ENCODE measurements at places on chromosomes 7 and 10.

GRCh38 chr7:81886211-81886764 is 116.4 kb upstream of the HGF start:
- no peak for DNase-seq

- DNase-seq: no peak
Measured at GRCh38 chr10:29064680-29065079, 224.2 kb upstream of the LYZL1 start.

GRCh38 chr7:28269700-28270361 is 89.2 kb upstream of the JAZF1 start:
- no peak for DNase-seq

GRCh38 chr7:74475987-74476350 is 22.3 kb downstream of the GTF2IRD1 start:
- no peak for DNase-seq

DNA sequence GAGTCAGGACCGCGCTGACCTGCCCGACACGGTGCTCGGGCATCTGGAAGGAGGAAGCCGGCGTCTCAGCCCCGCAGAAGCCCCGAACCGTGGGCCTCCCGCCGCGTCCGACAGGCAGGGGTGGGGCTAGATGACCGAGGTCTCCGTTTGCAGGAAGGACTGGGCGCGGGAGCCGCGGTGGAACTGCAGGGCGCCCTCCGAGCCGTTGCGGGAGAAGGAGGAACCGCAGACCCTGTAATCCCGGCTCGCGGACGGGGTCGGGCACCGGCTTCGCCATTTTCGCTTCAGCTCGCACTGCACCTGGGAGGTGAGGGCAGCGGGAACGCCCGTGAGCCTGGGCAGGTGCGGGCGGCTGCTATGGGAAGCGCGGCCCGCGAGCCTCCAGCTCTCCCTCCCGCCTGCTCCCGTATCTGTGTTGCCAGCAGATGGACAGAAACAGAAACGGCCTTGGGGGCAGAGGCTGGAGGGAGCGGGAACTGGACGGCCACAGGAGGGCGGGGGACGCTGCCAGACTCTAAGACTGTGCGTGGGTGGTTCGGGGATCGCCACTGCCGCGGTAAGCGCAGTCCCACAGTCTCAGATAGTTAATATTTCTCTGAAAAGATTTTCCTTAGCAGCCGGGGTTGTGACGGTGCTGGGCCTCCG is 114.1 kb downstream of the VIPR2 start:
- DNase-seq: no peak

DNA sequence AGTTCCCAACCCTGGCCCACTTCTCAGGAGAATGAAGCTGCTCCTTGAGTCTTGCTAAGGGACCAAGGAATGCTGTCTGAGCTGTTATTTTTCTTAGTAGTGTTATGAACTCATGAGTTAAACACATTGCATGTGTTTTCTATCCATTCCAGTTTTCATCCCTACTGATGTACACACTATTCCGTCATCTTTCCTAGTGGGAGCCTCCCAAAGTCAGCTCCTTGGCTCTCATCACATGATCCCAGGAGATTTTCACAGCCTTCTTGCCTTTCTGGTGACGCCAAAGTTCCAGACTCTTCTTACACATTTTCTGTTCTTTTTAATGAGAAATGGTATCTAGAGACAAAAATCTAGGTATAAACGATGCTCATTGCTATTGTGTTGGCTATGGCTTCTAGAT is 8.4 kb upstream of the C10orf71 start:
- no peak for DNase-seq

- DNase-seq: no peak
Measured at GRCh38 chr7:44305564-44306507, 19.6 kb downstream of the CAMK2B start.

- no peak for DNase-seq
Measured at GRCh38 chr7:33762151-33762910, 143.0 kb upstream of the BMPER start.

DNA sequence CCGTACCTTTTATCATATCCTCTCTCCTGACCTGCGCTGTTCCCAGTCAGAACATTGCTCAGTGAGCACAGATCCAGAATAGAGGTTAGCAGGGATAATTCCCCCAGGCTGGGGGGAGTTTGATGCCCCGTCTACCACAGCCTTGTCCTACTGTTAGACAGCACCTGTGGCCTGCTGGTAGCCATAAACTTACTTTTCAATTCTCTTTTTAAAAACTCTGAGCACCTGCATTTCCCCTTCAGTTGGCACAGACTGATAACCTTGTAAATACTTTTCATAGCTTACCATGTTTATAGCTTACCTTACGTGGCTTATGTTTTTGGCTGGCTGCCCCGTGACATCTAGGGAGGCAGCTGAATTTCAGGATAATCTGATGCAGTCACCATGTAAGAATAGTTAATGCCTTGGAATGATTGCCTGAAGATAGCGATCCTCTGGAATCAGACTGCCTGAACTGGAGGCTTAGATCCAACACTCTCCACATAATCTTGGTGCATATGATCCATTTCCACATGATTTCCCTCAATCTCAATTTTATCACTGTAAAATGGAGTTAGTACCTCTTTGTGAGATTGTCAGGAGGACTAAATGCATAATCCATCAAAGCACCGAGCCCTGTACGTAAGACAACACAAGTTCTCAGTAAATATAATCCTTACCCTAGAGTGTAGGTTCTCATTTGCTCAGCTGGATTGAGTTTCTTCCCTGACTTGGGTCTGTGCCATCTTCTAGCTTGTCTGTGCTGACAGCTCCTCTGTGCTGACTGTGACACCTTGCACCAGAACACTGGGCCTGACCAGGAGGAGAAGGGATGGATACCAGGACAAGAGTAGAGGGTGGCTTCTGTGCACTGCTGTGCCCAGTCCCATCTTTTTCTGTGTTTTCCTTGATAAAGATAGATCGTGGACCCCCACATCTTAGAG is 111.7 kb upstream of the GJD4 start:
- no peak for DNase-seq

DNA sequence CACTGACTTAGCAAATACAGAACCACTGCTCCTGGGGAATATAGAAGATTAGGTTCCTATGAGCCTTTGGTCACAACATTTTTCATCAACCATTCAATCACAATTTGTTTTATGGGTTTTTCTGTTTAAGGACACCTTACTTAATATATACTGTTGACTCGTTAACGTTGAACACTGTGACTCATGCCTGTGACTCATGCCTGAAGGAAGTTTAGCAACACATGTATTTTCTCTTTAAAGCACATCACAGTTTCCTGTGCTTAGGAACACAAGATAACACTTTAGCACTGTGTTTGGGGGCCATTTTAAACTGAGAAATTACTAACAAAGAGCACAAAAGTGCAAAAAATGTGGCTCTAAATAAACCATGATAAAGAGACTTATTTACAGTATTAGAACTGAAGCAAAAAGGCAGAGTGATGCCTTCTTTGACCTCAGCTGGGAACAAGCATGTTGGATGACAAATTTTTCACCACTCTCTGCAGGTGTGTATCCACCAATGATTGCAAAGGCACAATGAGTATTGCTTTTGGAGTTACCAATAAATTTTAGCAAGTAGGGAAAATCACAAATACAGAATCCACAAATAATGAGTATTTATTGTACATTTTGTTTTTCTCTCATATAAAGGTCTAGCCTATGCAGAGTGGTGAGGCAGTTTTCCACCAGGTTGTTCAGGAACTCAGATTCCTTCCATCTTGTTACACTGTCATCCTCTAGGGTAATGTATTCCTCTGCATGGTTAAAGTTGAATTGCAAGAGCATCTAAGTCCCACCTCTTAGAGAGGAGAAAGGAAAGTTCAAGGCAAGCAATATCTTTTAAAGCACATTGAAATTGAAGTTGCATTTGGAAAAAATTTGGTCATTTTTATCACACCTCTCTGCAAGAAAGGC is 7.3 kb downstream of the FGFBP3 start:
- DNase-seq: peak; percentile 86

DNA sequence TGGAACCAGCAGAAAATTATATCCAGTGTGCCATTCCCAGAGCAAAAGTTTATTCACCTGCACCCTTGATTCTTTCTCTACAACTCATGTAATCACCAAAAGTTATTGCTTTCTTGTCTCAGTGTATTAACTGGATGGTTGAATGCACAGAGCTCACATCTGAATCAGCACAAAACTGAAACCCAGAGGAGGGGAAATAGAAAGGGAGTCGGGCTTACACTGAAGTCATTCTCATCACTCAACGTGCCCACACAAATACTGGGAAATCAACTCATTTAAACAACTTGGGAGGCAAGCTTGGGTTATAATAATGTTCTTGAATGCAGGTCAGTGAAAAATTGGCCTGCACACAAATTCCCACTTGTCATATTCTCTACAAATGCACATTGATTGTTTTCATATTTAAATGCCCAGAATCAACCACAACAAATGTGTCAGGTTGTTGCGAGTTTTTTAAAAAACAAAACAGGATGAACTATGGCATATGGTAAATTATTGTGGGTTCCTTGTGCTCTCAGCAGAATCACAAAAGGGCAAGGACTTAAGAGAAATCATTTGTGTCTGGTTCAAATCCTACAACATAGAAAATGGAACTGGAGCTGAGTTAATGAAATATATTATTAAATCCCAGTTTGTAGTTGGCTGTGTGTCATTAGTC is 125.9 kb upstream of the NOBOX start:
- no peak for DNase-seq

DNA sequence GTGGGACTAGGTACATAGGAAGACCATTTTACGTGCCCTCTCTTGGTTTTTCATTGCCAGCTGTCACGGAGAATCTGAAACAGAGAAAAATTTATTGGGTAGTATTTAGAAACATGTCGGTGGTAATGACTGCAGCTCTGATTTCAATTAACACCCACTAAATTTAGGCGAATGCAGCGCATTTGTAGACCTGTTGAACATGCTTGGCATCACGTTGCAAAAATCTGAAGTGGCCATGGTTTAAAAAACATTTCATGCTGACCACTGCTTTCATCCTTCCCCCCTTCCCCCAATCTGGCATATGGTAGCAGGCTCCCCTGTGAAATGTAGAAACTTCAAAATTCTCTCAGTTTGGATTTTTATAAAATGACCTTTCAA is 34.0 kb downstream of the LRMDA start:
- DNase-seq: no peak

DNA sequence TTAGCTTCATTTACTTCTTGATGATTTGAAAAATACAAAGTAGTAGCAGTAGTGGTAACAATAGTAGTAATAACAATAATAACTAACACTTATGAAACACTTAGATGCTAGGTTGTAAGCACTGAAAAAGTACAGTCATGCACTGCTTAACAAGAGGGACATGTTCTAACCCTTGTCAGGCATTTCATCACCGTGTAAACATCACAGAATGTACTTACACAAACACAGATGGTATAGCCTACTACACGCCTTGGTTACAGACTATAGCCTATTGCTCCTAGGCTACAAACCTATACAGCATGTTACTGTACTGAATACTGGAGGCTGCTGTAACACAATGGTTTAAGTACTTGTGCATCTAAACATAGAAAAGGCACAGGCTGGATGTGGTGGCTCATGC is 60.6 kb downstream of the PUS7 start:
- no peak for DNase-seq

GRCh38 chr7:2529161-2530070 is 9.8 kb downstream of the LFNG start:
- no peak for DNase-seq

DNA sequence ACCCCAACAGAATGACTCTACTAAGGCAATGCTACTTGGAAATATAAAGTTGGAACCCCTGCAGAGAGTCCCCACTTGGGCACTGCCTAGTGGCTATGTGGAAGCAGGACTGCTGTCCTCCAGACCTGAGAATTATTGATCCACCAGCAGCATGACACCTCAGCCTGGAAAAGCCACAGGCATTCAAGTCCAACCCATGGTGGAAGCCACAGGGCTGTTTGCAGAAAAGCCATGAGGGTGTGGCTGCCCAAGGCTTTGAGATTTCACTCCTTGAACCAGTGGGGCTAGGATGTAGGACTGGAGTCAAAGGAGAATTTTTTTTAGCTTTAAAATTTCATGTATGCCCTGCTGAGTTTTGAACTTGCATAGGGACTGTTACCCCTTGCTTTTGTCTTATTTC is 13.6 kb upstream of the GHRHR start:
- DNase-seq: no peak

DNA sequence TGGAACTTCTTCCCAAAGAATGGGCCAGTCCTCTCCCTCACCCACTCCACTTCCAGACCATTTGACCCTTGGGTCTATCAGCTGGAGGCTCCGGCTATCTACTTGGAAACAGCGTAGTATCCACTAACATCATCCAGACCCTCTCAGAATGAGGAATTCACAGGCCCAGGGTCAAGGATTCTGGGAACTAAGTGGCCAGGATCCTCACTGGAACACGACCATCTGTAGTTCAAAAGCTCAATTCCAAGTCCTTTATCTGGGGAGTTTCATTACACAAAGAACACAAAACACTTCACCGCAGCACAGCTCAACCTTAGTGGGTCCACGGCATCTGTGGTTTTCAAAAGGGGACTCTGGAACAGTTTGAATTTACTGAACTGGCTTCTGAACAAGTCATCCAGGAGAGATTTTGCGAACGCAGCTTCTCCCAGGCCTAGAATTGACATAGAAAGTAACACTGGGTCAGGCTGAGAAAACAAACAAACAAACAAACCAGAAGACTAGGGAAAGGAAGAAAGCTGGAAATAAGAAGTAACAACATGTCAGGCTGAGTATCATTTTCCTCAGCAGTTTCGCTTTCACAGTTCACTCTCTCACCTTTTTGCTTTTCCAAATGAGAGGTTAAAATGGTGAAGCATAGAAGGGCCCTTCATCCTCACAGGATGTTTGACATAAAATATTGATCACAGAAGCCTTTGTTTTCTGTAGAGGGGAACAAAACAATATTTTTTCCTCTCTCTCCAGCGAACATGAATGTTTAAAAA is 57.6 kb upstream of the USP6NL start:
- DNase-seq: no peak

- no peak for DNase-seq
Measured at GRCh38 chr7:37054624-37055241, 330.4 kb upstream of the AOAH start.

DNA sequence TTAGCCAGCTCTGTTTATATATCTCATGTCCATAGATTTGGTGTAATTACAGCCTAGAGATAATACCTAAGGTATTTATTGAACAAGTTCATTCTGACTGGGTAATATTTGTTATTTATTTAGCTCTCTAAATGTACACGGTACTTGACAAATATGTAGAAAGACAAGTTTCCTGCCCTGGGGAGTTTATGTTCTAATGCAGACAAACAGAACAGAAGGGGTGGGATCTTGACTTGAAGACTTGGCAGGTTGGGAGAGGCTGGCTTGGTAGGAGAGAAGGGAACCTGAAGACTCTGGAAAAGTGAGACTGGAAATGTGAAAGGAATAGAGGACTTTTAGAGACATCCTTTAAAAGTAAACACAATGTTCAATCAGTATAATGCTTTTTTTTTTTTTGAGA is 97.7 kb upstream of the CDK6 start:
- DNase-seq: no peak

GRCh38 chr7:96075510-96076349 is 246.2 kb downstream of the SLC25A13 start:
- no peak for DNase-seq

GRCh38 chr7:113875224-113875623 is 43.6 kb downstream of the PPP1R3A start:
- DNase-seq: no peak

- no peak for DNase-seq
Measured at GRCh38 chr10:123323884-123324283, 169.7 kb downstream of the BUB3 start.
